ENCODE measurements at places on chromosomes 1 and 21. TPM values are rescaled to one million over a fixed set of nuclear protein-coding genes. Genes with fewer than 3 reads are reported as not detected.

The C8A gene
- polyA plus RNA-seq = not detected

The RPE65 gene
- polyA plus RNA-seq = not detected

The SLAMF8 gene
- polyA plus RNA-seq = 0.05 TPM

The CD101 gene
- not detected for polyA plus RNA-seq

The AMY1B gene
- polyA plus RNA-seq = not detected

The OR14I1 gene
- not detected for polyA plus RNA-seq

- no peak for DNase-seq
Measured at GRCh38 chr1:8242498-8242897, 75.4 kb upstream of the SLC45A1 start.

- peak; percentile 66 for DNase-seq
Measured at GRCh38 chr1:21334214-21335087, 44.2 kb upstream of the ECE1 start.

DNA sequence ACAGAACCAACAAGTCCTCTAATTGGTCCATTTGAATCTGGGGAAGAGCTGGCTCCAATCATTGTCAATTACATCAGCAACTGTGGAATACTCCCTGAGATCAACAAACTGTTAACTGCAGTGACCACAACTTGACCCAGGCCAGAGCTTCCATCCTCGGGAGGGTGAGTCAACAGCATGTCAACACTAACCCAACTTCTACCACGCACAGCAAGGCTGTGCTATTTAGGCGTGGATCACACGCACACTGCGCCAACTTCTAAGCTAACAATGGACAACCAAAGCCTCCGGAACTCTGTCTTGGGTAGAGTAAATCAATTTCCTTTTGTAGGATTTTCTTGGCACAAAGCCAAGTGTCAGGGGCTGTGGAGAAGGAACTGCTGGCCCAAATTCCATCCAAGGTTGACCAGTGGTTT lies 30.4 kb downstream of the APP start:
- peak; percentile 85 for DNase-seq

GRCh38 chr1:65429806-65430205 lies 9.3 kb downstream of the LEPR start:
- no peak for DNase-seq

DNA sequence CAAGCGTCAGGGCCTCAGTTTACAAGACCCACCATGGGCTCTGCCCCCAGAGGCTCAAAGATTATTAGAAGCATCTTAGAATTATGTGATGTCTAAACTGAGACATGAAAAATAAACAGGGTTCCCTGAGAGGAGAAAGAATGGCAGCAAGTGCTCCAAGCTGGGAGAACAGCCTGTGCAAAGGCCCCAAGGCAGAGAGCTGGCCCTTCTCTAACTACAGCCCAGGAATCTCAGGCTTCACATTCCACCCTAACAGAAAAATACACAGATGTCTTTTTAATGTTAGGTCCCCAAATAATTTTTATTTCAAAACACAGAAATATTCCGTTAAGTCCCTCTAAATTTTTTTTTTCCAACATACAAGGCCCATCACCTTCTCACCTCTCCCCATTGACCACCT lies 21.7 kb downstream of the SSBP3 start:
- no peak for DNase-seq

GRCh38 chr1:198640174-198640573 lies 1.3 kb downstream of the PTPRC start:
- DNase-seq = no peak

- DNase-seq = no peak
Measured at GRCh38 chr21:36141513-36141925, 6.6 kb downstream of the CBR3 start.

- DNase-seq = no peak
Measured at GRCh38 chr21:37374027-37374426, 7.5 kb downstream of the DYRK1A start.

DNA sequence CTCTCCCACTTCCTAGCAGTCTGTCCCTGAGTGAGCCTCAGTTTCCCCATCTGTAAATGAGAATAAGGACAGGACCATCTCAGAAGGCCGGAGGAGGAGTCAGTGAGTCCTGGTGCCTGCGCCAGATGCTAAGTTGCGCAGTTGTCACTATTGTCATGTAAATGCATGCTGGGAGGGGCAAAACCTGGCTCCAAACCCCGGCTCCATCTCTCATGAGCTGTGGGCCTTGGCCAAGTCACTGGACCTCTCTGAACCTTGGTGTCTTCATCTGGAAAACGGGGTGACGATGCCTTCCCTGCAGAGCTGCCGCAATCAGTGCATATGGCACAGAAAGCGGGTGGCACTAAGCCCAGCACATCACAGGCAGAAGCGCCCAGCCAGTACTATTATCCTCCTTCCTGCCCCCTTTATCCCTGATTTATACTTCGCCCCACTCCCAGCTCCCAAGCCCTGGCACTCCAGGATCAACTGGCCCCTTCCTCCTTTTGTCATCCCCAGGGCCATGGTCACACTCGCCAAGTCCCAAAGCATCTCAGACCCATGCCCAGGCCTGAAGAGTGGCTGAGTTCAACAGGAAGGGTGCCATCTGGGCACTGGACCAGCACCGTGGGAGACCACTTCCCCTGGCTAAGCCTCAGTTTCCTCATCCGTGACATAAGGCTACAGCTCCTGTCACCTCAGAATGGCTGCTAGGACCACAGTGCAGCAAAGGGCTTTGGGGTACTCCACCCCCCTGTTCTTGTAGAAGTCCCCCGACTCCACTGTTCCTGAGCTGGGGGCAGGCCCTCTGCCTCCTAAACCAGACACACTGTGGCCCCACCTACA lies 4.3 kb upstream of the PLEKHG5 start:
- no peak for DNase-seq
